Cardiac septum (tissue), 1 donor: ENCODE measurements at places on chromosomes 5 and 9. TPM values are rescaled to one million over a fixed set of nuclear protein-coding genes. Genes with fewer than 3 reads are reported as not detected.

DNA sequence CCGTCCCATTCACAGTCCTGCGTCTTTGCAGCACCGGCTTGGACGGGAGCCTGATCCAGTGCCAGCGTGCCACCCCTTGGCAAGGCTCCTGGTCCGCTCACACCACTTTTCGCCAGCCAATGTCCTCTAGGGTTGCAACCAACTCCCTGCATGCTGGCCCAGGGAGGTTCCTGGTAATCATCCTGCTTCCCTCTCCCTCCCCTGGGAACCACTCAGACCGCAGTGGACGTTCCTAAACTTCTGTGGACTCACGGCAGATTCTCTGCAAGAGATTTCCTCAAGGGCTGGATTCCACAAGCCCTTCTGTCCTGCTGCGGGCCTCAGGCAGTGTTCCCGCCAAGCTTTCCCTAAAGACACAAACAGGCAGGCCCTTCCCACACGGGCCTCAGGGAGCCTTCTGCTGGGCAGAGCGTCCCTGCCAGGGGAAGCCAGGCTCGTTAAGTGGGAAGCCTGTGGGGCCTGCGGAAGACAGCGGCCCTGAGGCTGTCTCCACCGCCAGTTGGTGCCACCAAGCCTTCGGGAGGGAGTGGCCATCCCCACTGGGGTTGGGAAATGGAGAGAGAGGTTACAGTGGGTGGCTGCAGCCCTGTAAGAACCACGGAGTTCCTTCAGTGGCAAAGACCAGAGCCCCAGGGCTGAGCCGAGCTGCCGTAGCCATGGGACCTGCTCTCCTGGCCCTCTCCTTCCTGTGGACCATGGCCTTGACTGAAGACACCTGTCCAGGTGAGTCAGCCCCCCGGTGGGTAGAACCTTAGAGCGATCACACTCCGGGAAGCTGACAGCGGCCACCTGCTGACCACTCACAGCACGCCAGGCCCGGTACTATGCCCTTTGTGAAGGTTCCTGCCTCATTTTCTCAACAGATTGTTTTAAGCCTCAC is 16.4 kb upstream of the FCN2 start:
- peak; percentile 64 for DNase-seq

- no peak for DNase-seq
These were observed 73.8 kb downstream of the RAPGEF1 start for GRCh38 chr9:131666029-131666428.

HABP4 gene
- total RNA-seq, result 29.7 TPM

DAB2 gene
- total RNA-seq, result 28.7 TPM

FGF10 gene
- 0.32 TPM for total RNA-seq

- no peak for DNase-seq
These were observed 27.6 kb downstream of the ZNF462 start for GRCh38 chr9:106890608-106891007.

DNA sequence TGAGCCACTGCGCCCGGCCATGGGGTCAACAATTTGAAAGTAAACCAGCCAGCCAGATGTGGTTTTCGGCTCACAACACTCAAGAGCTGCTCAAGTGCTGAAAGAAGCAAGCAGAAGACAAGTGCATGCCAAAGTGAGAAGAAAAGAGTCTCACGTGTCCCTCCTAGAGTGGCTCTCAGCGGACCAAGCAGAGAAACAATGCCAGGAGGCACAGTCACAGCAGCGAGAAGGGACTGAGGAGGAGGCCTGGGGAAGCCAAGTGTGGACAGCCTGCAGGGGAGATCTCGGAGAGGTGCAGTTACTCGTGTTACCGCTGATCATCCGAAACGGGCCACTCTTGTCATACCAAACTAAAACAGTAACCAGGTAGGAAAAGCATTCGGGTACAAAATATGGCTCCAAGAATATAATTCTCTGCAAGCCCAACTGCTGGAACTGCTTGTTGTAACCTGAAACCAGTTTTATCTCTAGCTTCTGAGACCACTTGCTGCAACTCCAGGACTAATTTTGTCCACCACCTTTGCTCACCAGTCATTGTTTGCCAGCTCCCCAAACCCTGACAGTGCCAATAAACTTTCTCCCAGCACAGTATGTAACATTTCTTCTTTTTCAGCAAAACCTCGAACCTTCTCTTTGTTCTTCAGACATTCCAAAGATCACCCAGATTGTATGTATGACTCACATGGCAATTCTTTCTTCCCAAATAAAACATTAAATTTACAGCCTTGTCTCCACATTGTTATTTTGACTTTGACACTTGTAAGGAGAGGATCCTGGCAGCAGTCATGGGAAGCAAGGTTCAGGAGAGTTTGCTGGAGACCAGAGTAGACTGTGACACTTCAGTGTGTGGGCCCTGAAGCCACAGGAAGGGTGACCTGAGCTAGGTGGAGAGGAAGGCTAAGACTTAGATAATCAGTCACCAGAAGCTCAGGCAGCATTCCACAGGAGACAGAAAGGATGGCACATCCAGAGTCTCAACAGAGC is 6.3 kb downstream of the SLC35D2 start:
- DNase-seq, result no peak

DNA sequence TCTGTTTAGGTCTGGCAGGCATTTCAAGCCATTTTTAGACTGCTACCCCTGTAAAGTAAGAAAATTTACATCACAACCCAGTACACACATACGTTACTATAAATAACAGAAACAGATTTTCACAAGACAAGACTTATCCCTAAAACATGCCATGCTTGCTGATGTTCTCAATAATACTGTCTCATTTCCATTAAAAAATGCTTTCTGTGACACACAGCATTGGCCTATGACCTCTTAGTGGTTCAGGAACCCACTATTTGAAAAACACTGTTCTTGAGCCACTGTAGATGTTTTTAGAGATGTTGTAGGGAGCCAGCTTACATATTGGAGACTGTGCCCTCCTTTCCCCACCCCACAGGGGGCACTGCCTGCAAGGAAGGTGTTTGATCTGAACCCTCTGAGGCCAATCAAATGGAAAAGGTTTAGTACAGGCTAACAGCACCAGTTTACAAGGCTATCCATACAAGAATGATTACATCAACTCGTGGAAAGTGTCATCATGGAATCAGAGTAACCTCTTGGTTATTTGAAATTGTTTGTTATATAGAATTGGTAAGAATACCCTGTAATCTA is 30.8 kb downstream of the ZSWIM6 start:
- DNase-seq, result no peak

DNA sequence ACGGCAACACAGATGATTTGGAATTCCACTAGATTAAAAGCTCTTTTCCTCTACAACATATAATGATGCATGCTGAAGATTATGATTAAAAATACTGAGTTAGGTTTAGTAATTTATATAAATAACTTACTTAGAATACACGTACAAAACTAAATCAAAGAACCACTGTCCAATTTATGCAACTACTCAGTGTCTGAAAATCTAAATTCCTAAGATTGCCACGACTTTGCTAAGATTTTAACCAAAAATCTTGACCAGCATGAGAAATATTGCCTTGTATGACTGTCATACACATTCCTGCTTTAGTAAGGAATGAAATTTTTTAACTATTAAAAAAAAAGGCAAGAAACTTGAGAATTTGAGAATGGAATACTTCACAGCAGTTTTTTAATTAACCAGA is 292.4 kb downstream of the ZNF608 start:
- DNase-seq, result no peak

DNA sequence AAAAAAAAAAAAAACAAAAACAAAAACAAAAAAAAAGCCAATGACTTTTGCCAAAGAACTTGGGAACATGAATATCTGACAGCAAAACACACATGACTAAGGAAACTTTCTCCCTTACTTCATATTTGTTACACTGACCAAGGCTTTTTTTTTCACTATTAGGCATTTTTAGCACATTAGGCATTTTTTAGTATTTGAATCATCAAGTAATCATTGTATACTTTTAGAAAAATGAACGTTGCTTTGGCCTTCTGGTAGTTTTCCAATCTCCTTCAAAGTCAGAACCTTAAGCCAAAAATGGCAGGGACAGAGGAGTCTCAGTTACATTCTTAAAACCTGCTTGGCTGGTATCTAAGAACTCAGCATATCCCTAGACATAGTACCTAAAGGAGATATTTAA is 19.3 kb downstream of the NREP start:
- no peak for DNase-seq

DNA sequence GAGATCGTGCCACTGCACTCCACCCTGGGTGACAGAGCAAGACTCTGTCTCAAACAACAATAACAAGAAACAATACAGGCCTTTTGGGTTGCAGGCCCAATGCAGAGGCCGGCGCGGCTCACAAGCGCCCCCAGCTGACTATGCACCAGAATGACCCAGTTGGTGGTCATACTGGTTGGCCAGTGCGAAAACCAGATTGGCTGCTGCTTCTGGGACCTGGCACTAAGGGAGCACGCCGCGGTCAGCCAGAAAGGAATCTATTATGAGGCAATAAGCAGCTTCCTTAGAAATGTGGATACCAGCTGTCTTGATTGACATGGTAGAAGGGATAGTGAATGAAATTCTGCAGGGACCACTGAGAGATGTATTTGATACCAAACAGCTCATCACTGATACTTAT is 35.0 kb downstream of the RANBP17 start:
- no peak for DNase-seq

IFNA13 gene
- total RNA-seq, result not detected

DNA sequence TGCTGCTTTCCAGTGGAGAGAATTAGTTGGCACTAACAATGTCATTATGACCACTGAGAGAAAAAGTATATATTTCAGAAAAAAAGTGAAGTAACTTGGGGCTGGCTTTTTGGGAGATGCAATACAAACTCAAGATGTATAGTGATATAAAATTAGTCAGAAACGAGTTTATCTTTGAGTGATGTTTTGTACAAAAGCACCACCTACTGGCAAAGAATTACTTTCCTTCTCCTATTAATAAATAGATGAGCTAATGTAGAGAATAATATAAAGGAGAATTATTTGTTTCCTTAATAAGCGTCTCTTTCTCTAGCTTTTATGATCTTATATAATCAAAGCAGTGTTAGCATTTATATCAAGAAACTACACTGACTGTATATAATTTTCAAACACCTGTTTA is 158.8 kb downstream of the MEF2C start:
- DNase-seq, result no peak

DNA sequence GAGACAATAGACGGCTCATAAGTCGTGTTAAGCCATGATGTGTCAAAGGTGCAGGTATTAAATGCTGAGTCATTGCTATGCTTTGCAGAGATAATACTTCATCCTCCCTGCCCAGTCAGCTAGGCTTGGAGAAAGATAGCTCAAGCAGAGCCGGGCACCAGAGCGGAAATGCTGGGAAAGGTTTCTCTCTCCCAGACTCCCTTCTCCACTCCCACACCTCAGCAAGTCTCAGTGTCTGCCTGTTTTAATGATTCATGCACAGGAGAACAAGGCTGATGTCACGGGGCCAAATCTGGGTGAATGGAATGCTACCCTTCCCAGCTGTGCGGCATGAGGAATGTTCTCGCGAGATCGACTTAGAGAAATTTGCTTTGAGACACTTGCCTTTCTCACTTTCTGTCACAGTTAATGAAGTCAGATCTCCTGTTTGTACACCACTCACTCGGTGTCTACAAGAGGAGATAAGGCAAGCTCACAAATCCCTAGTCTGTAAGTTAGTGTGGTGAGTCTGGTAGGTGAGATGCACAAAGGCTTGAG is 204.4 kb downstream of the EFNA5 start:
- no peak for DNase-seq

DNA sequence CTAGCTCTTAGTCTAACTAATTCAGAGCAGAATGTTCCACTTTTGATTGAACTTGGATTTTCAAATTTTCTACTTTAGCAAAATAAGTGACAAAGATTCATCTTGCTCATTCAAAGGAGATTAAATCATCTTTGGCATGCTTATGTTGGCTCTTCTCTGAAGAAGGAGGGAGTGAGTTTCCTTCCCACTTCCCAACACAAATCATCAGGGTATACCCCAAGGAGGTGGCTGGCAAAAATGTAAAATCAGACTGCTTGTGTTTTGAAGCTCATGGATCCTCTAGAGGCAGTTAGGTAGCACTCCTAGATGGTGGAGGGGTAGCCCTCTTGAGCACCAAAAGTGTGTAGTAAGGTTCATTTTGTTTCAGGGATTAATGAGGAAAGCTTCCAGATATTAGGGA is 343.1 kb downstream of the OSTF1 start:
- DNase-seq, result no peak

PCDHGB6 gene
- 11.9 TPM for total RNA-seq

DNA sequence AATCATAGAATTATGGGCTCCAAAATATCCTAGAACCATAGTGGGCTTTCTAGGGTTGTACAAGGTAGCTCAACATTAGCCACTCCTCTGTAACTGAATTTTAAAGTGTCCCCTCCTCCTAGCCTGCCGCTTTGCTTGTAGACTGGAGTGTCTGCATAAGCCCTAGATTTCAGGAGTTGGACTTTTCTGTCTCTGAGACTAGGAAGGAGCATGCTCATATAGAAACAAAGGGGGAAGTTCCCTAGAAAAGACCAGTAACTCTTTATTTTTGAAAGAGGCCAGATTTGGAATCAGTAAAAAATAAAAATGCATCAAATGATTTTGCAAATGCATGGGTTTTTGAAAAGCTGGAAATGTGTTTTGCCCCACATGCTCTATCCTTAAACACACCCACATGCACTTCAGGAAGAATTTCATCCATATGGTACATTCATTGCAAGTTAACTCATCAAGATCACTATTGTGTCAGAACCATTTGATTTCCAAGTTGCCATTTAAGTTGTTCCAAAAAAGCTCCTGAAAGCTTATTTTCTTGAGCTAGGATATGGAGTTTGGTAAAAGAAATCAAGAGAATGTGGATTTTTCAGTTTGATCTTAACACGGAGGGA is 121.0 kb upstream of the NR3C1 start:
- no peak for DNase-seq

- DNase-seq, result peak; percentile 79
These were observed 1.2 kb downstream of the ST8SIA4 start for GRCh38 chr5:100901821-100902341.

GRCh38 chr9:137813167-137813566 is 64.4 kb upstream of the CACNA1B start:
- DNase-seq, result no peak

- DNase-seq, result no peak
These were observed 4.8 kb downstream of the DNAJB5 start for GRCh38 chr9:34994260-34994899.

NR2F1-AS1 gene
- 0.89 TPM for total RNA-seq

DNA sequence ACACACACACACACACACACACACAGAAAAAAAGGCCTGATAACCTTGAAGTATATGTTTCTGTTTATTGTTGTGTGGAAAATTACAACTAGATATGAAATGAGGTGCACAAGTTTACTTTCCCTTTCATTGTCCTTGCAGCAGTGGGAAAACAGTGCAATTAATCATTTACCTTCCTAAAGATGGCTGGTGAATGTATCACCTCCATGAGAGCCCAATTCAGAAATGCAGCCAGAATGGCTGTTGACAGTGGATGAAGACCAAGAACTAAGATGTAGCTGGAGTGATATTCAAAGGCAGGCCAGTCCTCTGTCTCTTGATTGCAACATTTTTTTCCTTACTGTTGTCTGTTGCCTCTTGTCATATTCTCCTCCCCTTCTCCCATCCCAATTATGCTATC is 49.6 kb upstream of the EIF4EBP3 start:
- DNase-seq, result no peak

- DNase-seq, result peak; percentile 84
These were observed 19.2 kb upstream of the TOR1B start for GRCh38 chr9:129783516-129784361.

LMNB1 gene
- total RNA-seq, result 3.0 TPM
